Cardiac muscle cell (in vitro differentiated cells and primary cell): ENCODE measurements at places on chromosomes 5 and 9.

- DNase-seq: peak; percentile 39
Measured at GRCh38 chr9:7844242-7844641, 44.7 kb upstream of the DMAC1 start.

- DNase-seq: no peak
Measured at GRCh38 chr5:168168978-168169698, 122.3 kb upstream of the WWC1 start.

DNA sequence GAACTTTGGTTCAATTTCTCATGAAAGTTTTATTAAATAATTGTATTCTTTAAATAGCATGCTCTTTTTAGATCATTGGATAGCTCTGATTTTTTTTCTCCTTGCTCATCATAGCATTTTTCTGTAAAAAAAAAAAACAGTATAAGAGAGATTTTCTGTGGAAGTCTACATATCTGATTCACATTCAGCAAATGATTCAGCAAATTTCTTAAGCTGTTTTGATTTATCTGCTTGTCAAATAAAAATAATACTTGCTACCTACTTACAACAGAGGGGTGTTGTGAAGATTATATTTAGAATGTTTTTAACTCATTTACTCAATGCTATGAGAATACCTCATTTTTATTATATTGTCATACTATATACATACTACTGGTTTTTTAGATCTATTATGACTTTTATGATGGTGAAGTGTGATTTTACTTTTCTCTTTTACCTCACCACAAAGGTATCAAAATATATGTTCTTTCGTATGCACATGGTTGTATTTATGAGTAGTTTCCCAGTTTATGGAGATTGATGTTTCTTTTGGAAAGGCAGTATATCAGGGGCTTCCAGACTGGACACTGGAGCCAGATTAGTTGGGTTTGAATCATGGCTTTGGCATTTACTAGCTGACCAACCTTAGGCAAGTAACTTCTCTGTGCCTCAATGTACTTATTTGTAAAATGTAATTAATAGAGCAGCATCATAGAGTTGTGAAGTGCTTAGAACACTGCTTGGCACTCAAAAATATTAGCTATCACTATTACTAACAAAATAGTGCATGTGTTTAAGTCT lies 25.5 kb downstream of the TNPO1 start:
- DNase-seq: no peak

GRCh38 chr5:177496727-177497291 lies 595 bp downstream of the PDLIM7 start:
- DNase-seq: peak; percentile 96

GRCh38 chr9:90147426-90147825 lies 495.2 kb downstream of the DIRAS2 start:
- no peak for DNase-seq

GRCh38 chr5:40594811-40595210 lies 84.9 kb upstream of the PTGER4 start:
- no peak for DNase-seq

GRCh38 chr9:133357656-133358055 lies 1.3 kb downstream of the SURF2 start:
- no peak for DNase-seq

- no peak for DNase-seq
Measured at GRCh38 chr5:140338908-140339307, 7.5 kb downstream of the HBEGF start.

DNA sequence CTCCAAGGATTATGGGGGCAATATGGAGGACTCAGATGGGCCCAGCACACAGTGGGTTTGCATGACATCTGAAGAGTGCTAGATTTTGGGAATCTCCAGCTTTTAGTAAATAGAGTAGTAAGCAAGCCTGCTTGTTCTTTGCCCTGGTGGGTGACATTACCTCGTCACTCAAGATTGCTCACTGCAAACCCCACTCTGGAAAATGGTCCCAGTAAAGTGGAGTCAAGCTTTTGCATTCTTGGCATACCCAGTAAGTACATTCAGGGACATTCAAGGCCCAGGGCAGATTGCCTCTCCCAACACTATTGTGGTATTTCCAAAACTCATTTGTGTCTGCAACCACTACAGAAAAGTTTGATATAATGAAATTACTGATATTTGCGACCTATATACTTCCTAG lies 118.5 kb downstream of the INVS start:
- DNase-seq: no peak

GRCh38 chr9:90420768-90421513 lies 221.7 kb downstream of the DIRAS2 start:
- DNase-seq: no peak
